ENCODE measurements at places on chromosomes 12 and 14. TPM values are rescaled to one million over a fixed set of nuclear protein-coding genes. Genes with fewer than 3 reads are reported as not detected.

Gene RNASE4
- total RNA-seq: 17.9 TPM

Gene VWF
- total RNA-seq: 401 TPM

Gene MIP
- total RNA-seq: not detected

Gene SLC2A3
- 149 TPM for total RNA-seq

Gene FAM181A
- not detected for total RNA-seq

Gene EIF2B1
- total RNA-seq: 42.7 TPM
